ENCODE measurements at places on chromosomes 5 and 9.

DNA sequence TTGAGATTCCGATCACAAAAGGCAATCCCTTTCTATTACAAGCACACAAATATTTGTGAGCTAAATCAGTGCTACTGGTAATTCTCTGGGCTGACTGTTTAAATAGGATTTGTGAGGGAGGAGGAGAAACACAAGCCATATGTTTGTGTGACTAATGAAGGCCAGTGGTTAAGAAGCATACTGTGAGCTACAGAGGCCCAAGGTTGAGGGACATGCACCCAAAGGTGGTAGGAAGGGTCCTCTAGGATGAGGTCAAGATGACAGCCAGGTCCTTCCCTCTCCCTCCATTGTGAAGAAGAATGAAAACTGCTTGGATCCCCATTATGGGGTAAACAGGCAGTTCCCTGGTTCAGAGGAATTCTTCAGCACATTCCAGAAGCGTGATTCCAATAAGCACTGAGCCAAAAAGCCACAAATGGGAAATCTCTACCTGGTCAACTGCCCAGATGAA, 83.9 kb downstream of the SPOCK1 start:
- DNase-seq: no peak

GRCh38 chr5:76763136-76763535, 47.2 kb downstream of the F2R start:
- DNase-seq: no peak

DNA sequence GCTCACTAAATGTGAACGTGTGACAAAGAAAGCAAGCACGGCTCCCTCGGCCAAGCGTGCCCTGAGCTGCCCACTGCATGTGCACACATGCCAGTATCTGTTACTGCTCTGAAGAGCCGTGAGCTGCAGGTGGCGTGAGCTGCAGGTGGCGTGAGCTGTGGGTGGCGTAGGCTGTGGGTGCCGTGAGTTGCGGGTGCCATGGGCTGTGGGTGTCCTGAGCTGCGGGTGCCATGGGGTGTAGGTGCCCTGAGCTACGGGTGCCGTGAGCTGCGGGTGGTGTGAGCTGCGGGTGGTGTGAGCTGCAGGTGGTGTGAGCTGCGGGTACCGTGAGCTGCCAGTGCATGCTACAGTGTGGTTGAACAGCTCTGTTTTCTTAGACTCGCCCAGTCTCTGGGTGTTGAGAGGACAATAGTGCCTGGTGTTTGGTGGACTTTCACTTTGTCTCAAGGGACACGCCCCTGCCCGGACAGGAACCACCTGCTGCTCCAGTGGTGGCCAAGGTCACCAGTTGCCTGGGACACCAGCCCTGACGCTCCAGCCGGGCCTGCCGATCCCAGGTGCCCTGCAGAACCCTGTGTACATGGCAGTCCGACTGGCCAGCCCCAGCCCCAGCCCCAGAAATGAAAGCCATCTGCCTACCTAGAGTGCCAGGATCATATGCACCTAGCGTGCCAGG, 6.7 kb downstream of the CCDC187 start:
- peak; percentile 73 for DNase-seq

DNA sequence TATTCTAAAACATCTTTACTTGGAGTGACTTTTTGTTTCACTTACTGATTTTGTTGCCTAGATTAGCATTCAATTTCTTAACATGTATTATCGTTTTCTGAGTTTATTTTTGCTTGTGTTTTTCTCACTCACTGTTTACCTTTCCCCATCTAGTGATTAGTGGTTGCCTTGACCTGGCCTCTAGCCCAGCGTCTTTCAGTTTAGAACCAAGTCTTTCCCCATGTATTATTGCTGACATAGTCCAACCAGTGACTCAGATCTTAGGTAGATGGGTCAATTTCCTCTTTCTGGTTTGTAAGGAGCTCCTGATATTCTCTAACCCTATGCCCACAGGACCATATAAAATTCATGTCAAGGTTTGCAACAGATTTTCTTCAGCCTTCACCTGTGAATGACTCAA, 135.5 kb downstream of the PRR16 start:
- DNase-seq: no peak

DNA sequence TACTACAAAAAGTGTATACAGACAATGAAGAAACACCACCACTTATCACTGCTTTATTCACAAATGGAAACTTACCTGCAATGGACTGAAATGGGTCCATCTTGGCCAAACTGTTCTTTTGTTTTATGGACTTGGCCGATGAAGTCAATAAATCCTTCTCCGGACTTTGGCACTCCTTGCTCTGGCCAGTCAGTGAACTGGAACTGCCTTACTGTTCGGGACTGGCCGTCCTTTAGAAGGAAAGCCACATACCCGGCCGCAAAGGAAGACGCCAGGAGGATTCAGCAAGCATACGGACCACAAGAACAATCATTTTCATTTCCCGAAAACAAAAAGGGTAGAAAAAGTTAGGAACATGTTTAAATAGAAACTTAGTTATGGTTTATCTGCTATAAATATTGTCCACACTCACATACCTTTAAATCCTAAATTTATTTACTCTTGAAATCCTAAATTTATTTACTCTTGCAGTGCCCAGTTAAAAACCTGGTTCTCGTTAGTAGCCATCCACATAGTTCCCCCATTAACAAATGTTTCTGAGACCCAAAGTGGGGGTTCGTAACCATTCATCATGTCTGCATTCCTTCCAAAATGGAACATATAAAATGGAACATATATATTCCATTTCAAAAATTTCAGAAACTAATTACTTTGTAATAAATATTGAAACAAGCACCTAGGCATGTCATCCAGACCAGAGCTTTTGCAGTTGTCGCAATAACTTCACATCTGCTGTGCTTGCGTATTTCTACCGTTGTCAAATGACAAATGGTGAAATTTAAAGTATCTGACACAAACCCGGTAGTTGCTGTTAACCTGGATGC, 532.1 kb upstream of the DMAC1 start:
- no peak for DNase-seq

GRCh38 chr5:38259062-38259808, 876 bp downstream of the EGFLAM start:
- no peak for DNase-seq

Data from NAMALWA (cell line).